ENCODE measurements at places on chromosomes 11 and 22.

- DNase-seq: no peak
Observed at GRCh38 chr11:30381879-30382278, 59.0 kb downstream of the ARL14EP start.

DNA sequence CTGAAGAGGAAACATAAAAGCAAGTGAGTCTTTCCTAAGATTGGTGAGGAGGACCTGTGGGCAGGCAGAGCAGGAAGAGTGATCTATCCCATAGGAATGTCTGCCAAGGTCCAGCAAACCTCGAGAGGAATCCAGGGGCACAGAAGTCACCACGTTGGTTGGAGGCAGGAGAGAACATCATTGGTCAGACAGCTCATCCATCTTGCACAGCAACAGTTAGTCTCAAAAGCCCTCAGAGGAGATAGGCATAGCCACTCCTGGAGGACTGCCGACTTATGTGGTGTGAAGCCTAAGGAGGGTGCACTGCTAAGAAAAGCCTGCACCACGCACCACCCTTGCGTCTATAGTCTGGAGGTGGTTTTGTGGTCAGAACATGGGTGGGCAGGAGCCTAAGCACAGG, 109.1 kb downstream of the RASSF10 start:
- DNase-seq: no peak

DNA sequence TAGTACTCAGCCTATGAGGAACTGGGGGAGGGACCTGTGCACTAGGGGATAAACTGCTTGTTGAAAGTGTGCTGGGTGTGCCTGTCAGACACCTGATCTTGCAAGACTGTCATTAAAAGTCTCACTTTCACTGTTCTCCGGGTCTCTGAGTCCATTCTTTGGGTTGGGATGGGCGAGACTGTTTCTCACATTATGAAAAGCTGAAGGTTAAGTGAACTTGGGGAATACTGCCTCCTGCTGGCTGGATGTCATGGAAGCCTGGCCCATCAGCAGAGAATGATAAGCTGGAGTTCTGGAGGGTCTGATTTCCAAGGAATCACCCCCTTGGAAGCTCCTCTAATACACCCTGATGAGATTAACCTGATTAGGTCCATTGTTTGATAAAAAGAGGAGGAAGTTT, 9.0 kb upstream of the VPREB1 start:
- DNase-seq: peak; percentile 36

GRCh38 chr11:117866526-117866925, 9.9 kb downstream of the FXYD6 start:
- no peak for DNase-seq

DNA sequence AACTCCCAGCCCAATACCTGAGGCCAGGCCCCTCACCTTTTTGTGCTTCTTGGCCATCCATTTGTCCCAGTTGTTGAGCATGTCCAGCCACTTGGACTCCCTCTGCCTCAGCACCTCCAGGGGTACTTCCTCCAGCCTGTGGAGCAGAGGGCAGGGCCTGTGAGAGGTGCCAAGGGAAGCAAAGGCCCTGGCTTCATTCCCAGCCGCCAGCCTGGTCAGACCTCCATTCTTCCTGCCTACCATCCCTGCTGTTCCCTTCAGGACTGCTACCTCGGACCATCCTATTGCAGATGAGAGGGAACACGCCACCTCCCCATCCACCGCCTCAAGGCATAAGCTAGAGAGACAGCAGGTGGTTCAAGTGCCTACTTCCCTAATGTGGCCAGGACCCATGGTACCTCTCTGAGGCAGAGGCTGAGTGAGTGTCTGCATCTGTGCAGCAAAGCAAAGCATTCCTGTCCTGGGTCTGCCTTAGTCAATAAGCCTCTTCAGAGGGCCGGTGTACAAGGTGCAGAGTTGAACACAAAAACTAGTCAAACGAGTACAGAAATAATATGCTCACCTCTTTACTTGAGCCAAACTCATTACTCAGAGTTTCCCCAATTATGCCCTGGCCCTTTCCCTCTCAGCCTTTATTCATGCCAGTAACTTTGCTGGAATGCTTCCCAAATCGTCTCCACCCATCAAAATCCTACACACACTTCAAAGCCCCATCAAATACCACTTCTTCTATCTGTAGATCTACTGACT, 15.4 kb upstream of the CASTOR1 start:
- peak; percentile 5 for DNase-seq

DNA sequence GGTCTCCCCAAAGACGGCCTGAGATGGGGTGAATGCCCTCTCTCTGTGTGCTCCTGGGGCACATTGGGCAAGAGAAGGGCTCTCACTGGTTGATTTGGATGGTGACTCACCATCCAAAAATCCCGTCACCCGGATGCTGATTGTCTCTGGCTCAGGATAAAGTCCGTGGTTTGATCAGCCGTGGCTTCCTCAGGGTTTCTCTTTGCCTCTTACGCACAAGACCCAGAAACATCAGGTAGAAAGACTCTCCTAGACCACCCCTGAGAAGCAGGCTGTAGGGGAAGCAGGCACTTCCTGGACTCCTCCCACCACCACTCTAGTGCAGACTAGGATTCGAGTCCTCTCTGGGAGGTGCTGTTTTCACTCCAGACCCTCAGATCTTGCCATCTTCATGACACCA, 176.1 kb upstream of the NCAM1 start:
- DNase-seq: no peak

GRCh38 chr11:1553808-1554594, 18.1 kb downstream of the DUSP8 start:
- DNase-seq: peak; percentile 47

- peak; percentile 88 for DNase-seq
Observed at GRCh38 chr11:73625696-73626318, 20.6 kb upstream of the PLEKHB1 start.

GRCh38 chr11:85628771-85629341, 463 bp downstream of the TMEM126B start:
- no peak for DNase-seq

- DNase-seq: no peak
Observed at GRCh38 chr11:128946648-128947047, 4.0 kb upstream of the TP53AIP1 start.

- DNase-seq: no peak
Observed at GRCh38 chr11:92623055-92623454, 346.4 kb upstream of the MTNR1B start.

DNA sequence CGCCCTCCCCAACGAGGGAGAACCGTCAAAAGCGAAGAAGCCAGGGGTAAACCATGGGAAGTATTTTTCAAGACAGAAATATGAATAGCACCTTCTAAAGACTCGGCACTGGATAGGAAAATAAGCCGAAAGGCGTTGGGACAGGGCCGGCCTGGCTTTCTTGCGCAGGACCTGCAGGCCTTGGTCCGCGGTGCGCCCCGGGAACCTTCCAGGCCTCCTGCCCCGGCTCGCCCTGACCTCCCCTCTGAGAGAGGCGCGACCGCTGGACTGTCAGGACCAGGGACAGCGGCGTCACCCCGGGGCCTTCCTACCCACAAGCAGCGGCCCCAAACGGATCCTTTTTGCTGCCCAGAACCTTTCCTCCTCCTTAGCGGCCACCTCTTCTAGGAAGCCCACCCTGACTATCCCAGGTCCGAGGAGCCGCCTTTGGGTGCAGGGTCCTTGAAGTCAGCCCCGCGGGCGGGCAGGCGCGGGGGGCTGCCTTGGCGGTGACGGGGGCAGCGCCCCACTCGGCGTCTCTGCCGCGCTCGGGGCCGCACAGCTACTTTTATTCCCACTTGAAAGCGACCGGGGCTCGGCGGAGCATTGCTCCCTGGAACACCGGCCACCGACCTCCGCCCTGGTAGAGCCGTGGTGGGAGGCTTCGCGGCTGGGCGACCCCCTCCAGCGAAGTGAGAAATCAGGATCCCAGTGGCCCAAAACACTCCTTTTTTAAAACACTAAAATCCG, 650 bp upstream of the MAPK11 start:
- peak; percentile 43 for DNase-seq

DNA sequence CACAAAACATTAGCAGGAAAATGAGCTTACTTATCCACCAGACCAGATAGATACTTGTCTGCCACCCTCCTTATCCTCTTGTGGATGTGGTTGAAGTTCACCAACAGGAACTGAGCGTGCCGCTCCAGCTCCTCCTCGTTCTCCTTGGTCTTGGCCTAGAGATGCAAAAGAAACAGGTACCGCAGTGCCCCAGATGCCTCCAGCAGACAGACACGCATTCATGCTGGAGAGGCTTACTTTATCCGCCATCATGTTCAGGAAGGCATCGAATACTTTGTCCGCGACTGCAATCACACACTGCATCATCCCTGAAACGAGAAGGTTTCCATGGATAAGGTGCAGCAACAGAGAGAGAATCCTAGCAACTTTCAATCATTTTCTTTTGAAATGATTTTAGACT, 21.0 kb upstream of the SERPIND1 start:
- no peak for DNase-seq

- peak; percentile 98 for DNase-seq
Observed at GRCh38 chr11:68839054-68839865, 2.5 kb downstream of the CPT1A start.

- no peak for DNase-seq
Observed at GRCh38 chr11:93515441-93516025, 27.7 kb downstream of the SMCO4 start.

DNA sequence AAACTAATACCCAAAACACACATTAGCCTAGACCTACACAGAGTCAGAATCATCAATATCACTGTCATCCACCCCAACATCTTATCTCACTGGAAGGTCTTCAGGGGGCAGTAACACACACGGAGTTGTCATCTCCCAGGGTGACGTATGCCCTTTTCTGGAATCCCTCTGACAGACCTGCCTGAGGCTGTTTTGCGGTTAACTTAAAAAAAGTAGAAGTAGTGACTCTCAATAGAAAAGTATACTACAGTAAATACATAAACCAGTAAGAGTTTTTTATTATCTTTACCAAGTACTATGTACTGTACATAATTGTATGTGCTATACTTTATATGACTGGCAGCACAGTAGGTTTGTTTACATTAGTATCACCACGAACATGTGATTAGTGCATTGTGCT, 80.5 kb downstream of the PGR start:
- no peak for DNase-seq

DNA sequence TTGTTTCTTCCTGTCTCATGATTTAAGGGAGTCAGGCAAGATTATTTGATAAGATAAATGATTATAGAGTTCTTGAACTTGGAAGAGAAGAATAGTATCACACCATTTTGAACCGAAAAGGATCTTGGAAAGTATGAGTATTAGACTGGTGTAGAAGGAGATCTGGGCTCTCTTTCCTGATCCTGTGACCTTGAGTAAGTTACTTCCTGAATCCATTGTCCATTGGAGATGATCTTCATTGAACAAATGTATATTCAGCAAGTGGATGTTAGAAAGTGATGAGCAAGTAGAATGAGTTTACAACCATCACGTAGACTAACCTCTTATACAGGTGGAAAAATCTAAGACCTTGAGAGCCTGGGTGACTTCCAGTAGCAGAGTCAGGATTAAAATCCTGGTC, 2.0 kb downstream of the ACO2 start:
- DNase-seq: no peak

GRCh38 chr22:25364736-25365241, 145.3 kb downstream of the CRYBB2 start:
- no peak for DNase-seq

GRCh38 chr11:18203723-18204122, 31.1 kb downstream of the MRGPRX4 start:
- DNase-seq: peak; percentile 12

DNA sequence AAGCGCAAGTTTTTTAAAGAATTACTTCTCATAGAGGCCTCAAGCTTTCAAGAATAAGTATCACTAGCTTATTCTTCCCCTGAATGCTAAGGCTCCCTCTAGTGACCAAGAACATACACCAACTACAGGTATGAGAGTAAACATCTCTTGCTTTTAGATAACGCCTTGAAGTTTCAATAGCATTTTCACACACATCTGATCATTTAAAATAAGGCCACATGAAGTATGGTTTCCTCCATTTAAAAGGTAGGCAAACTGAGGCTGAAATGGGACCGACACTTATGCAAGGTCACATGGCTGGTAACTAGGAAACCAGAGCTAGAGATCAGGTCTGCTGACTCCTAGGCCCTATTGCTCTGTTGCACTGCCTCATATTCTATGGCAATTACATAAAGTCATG, 66.5 kb downstream of the CCDC34 start:
- DNase-seq: peak; percentile 56

DNA sequence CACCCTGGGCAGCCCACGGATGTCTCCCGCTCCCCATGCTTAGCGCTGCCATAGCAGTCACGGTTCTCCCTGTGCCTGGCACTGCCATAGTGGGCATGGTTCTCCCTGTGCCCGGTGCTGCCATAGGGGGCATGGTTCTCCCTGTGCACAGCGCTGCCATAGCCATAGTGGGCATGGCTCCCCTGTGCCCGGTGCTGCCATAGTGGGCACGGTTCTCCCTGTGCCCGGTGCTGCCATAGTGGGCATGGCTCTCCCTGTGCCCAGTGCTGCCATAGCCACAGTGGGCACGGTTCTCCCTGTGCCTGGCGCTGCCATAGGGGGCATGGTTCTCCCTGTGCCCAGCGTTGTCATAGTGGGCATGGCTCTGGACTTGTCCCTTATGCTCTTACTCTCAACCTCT, 19.9 kb upstream of the ARAP1 start:
- no peak for DNase-seq

DNA sequence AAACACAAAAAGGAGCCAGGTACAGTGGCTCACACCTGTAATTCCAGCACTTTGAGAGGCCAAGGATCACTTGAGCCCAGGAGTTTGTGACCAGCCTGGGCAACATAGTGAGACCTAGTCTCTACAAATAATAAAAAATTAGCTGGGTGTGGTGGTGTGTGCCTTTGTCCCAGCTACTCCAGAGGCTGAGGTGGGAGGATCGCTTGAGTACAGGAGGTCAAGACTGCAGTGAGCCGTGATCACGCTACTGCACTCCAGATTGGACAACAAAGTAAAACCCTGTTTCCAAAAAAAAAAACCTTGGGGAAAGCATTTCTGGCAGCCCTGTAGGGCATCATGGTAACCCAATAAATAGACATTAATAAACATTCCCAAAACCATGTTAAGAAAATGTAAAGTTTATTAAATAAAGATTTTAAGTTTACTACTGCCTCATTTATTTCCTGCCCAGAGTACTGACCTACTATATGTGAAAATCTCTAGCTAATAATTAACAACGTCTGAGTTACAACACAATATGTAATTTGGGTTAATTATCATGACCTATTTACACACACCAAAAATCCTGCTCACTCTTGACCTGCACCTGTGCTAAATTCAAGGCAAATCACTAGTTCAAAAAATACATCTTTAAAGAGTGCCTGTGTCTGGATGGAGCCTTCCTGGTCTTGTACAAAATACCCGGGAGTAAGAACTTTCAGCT, 8.4 kb downstream of the EEF1G start:
- no peak for DNase-seq

Data from NCI-H1417 (cell line).